ENCODE measurements at places on chromosomes 1 and 21.

GRCh38 chr1:41423511-41424191 is 60.8 kb downstream of the EDN2 start:
- DNase-seq, result no peak

DNA sequence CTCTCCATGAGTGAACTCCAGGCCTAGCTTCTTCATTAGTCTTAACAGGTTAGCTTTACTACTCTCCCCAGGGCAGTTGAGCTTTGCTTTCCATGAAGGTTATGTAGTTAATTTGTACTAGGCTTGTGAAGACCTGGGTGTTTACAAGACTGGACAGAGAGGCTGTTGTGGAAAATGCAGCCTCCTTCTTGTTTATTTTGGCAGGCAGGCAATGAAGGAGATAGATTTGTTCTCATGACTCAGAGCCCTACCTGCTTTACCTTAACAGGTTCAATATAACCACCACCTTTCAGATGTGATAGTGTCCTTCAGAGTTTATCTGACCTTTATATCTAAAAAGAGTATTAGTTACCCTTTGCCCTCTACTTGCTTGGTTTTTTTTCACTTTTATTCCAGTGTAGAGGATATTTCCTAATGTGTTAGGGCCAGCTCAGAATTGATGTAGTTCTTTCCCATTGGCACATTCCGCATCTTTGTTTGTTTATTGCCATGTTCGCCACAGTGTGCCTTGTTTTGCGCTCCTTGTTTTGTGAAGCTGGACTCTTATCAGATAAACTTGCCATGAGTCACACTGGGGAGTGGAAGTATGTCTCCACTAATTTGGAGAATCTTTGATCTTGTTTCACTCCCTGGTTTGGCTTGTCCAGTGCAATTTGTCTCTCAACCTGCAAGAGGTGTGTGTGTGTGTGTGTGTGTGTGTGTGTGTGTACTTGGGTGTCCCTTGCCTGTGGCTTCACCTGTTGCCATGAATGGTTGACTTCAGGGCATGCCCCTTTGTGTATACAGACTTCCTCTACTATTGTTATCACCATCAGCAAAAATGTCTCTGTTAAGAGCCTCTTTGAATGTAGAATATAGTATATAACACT is 87.4 kb upstream of the MACF1 start:
- no peak for DNase-seq

DNA sequence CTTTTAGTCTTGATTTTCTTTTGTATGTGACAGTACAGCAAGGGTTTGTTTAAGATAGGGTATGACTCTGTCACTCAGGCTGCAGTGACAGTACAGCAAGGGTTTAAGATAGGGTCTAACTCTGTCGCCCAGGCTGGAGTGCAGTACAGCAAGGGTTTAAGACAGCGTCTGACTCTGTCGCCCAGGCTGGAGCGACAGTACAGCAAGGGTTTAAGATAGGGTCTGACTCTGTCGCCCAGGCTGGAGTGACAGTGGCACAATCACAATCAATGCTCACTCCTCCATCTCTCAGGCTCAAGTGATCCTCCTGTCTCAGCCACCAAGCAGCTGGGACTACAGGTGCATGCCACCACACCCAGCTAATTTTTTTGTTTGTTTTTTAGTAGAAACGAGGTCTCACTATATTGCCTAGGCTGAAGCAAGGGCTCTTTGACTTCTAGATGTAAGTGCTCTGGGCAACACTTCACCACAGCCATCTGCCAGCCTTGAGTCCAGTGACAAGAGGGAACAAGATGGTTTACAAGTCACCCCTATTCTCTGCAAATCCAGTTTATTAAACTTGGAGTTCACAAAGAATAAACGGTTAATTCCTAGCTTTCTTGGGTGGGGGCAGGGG is 965 bp upstream of the SH2D5 start:
- DNase-seq, result no peak

- no peak for DNase-seq
Measured at GRCh38 chr1:220119043-220119512, 25.1 kb downstream of the IARS2 start.

GRCh38 chr1:61491497-61491896 is 233.4 kb downstream of the TM2D1 start:
- no peak for DNase-seq

DNA sequence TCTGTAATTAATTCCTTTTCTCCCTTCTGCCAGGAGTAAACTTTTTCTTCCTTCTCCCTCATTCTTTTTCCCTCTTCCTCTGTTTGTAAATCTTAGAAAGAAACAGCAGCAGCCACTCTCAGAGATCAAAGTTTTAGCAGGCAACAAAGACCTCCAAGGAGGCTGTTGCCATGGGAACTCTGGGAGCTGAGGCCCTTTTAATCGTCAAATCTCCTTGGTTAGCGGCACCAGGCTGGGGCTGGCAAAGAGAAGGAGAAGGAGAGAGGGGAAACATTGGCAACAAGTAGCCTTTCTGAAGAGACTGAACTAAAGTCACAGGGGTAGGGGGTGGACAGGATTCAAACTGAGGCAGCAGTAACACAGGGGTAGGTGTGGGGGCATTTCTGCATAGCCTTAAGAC is 25.2 kb downstream of the ILDR2 start:
- DNase-seq, result no peak

GRCh38 chr21:42847051-42847707 is 32.2 kb downstream of the WDR4 start:
- no peak for DNase-seq

DNA sequence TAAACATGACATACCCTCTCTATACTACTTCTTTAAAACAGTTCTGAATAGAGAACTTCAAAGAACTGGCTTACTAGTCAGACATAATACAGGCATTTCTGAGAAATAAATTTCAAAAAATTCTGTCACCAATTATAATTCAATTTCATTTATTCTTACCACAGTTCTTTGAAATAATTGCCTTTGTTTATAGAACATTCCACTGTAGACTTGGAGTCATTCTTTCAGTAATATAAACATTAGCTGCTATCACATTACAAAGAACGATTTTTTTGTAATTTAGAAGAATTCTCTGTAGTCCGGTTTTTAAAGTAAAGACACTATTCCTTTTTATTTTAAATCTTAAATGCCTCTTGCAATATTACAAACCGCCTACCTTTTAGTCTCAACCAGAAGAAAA is 146.4 kb upstream of the COL11A1 start:
- no peak for DNase-seq

GRCh38 chr1:57192222-57192621 is 226.4 kb upstream of the C8B start:
- no peak for DNase-seq

GRCh38 chr1:51310871-51311613 is 19.3 kb downstream of the TTC39A start:
- no peak for DNase-seq

- peak; percentile 70 for DNase-seq
Measured at GRCh38 chr1:92538413-92539061, 51.8 kb upstream of the GFI1 start.

DNA sequence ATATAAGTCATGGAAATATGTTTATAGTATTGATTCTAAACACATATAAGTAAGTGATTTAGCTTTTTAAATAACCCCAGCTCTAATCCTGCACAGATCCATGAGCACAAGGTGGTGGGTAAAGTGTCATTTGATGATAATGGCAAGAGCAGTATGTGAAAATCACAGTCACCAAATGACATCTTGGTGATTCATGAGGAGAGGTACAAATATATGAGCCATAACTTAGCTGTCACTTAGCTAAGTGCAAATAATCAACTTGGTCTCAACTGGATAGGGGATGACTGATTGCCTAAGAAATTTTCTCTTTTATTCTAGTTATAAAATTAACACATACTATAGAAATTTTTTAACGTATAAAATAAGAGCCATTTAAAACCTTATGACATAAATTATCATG is 198.1 kb downstream of the ZZZ3 start:
- no peak for DNase-seq

- no peak for DNase-seq
Measured at GRCh38 chr1:7384679-7385078, 386.4 kb upstream of the VAMP3 start.

- DNase-seq, result no peak
Measured at GRCh38 chr1:47776667-47777131, 220.5 kb downstream of the TRABD2B start.

- no peak for DNase-seq
Measured at GRCh38 chr1:87840767-87841166, 512.1 kb downstream of the LMO4 start.

DNA sequence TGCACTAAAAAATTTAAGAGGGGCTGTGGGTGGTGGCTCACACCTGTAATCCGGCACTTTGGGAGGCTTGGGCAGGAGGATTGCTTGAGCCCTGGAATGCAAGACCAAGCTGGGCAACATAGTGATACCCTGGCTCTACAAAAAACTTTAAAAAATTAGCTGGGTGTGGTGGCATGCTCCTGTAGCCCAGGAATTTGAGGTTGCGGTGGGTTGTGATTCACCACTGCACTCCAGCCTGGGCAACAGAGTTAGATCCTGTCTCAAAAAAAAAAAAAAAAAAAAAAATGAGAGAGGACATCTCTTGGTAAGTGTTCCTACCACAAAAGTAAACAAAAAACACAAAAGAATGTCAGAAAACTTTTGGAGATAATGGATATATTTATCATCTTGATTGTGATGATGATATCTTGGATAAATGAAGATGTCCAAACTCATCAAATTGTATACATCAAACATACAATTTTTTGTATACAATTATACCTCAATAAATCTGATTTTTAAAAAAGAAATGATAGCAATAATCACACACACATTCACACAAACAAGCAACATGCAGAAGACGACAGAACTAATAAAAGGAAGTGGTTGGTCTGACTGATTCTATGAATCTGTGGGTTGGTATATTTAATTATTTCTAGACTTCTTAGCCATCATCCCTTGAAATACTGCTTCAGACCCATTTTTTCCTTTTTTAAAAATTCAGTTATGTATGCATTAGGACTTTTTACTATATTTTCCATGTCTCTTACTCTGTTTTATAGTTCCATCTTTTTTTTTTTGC is 465.9 kb downstream of the PLA2G4A start:
- no peak for DNase-seq

GRCh38 chr1:43587001-43587400 is 56.3 kb downstream of the PTPRF start:
- DNase-seq, result no peak

DNA sequence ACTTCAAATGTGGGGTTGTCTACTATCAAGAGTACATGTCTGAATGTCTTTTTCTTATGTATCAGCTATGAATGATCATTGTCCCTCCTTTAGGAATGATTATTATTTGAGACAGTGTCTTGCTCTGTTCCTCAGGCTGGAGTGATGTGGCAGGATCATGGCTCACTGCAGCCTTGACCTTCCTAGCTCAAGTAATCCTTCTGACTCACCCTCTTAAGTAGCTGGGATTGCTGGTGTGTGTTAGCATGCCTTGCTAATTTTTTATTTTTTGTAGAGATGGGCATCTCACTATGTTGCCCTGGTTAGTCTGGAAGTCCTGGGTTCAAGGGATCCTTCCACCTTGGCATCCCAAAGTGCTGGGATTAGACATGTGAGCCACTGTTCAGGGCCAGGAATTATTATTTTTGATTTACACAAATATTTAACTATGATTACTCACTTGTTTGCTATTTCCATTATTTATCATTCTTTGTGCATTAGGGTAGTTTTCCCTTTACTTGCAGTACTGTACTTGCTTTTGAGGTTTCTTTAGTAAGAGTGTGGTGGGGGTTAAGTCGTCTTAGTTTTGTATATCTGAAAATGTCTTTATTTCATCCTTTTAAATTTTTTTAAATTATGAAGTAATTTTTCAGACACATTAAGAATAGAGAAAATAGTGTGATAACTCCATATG is 12.8 kb downstream of the S100A7 start:
- DNase-seq, result no peak

DNA sequence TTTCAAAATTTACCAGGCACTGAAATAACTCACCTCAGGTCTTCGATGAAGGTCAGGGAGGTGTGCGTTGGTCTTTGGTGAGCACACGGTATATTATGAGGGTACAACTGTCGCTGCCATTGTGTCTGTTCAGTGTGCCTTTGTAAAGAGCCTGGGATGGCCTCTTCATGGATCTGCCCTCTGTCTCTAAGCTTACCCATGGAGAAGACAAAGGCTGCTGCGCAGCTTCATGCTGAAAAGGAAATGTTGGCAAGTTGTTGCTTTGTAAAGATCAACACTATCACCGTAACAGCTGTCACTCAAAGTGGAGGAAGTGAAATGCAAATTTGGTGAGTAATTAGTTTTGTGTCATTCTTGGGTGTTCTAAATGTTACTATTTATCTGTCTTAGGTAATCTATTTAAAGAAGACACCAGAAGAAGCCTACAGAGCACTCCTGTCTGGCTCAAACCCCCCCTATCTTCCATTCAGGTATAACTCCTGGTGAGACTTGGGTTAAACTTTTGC is 71.6 kb downstream of the CDC14A start:
- peak; percentile 81 for DNase-seq

DNA sequence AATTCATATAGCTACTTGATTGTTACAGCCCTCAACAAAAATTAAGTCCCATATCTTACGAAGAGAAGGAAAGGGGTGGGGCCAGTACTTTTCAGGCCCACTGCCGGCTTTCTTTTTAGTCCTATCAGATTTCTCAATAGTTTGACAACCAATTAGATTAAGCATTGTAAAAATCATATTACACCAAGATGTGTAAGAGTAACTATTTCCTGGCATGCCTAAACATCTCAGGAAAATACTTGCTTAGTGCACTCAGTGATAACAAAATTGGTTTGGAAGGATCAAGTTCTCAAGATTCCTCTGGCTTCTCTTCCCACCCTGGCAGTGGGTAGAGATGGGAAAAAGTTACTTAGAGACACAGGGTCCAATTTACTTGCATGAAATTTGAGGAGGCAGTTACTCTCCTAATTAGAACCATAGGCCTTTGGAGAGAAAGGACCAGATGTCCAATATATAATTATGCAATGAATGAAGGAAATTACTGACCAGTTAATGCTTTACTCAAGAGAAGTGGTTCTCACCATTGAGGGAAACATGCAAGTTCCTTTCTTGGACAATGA is 30.1 kb downstream of the STPG1 start:
- DNase-seq, result no peak

DNA sequence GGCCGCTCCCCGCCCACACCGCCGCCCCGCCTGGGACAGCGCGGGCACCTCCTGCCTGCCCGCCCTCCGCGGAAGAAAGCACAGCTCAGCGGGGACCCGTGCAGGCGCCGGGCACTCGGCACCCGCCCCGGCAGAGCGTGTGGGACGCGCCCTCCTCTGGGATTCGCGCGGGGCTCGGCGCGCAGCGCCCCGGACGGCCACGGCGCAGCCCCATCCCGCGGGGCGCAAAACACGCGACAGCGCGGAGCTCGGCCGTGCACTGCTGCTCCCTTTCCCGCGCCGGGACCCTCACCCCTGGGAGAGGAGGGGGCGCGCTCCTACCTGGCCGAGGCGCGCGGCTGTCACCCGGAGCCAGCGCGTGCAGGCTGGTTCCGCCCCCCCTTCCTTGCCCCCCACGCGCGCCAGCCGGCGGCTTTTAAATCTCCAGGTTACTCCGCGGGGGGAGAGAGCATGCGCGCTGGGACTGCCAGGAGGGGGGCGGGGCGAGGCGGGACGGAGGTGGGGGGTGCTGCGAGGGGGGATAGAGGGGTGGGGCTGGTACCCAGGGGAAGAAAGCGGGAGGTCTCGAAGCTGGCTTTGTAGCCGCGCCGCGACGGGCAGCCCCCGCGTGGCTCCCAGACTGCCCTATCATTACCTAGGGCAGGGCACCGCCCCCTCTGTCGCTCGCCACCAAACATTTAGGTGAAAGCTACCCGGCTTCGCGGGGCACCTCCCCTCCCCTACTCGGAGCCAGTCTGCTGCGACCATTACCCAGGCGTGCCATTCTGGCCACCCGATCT is at the start of gene SLC45A3:
Gene SLC45A3, minus strand, starts transcription at position 437 of the 779 bp plus-strand sequence. CDS start 15,853 bp downstream, outside the sequence.
- peak; percentile 6 for DNase-seq

GRCh38 chr1:21855257-21856096 is 43.4 kb downstream of the LDLRAD2 start:
- no peak for DNase-seq

Measured in CD4-positive, alpha-beta T cell treated with Interleukin-2 at 100 ng/mL for 4 hours (primary cell).